ENCODE measurements at places on chromosomes 16 and 17.

GRCh38 chr16:57134982-57135381, 42.6 kb downstream of the CPNE2 start:
- DNase-seq = no peak

- DNase-seq = no peak
Observed at GRCh38 chr17:57308543-57309186, 52.3 kb downstream of the MSI2 start.

DNA sequence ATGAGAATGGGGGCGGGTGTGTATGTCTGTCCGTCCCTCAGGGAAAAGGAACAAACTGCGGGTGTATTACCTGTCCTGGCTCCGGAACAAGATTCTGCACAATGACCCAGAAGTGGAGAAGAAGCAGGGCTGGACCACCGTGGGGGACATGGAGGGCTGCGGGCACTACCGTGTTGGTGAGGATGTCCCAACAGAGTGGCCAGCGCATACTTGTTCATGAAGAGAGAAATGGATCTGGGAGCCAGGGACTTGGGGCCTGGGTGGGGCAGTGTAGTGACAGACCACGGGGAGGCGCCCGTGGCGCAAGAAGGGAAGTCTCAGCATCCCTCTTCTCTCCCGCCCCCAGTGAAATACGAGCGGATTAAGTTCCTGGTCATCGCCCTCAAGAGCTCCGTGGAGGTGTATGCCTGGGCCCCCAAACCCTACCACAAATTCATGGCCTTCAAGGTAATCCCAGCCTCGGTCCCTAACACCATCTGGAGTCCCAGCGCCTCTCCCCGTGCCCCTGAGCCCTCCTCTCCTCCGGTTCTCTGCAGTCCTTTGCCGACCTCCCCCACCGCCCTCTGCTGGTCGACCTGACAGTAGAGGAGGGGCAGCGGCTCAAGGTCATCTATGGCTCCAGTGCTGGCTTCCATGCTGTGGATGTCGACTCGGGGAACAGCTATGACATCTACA, 3.5 kb upstream of the C17orf107 start:
- no peak for DNase-seq

DNA sequence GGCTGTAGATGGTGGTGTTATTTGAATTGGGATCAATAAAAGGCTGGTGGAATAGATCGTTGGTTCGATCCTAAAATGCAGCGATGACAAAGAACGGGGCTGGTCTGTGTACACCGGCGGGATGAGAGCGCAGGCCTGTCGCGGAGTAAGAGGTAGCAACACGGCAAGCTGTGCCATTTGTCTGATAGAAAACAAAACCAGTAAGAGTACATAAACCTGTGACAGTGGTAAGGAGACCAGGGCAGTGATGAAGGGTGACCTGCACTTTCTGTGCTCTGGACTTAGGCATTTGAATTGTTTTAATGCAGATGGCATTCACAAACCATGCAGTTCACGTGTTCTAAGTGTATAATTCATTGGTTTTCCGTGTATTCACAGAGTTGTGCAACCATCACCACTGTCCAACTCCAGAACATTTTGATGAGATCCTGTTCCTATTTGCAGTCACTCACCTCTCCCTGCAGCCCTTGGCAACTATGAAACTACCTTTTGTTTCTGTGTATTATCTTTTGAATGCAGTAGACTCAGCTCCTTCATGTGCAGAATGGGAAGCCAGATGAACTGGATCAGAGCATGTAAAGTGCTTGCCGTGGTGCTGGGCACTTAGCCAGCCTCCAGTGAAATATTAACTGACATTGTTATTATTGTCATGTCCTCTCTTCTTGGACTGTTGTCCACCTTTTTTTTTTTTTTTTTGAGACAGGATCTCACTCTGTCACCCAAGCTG, 286.1 kb downstream of the SNX29 start:
- DNase-seq = no peak

- DNase-seq = no peak
Observed at GRCh38 chr17:27862004-27862403, 31.2 kb downstream of the LYRM9 start.

DNA sequence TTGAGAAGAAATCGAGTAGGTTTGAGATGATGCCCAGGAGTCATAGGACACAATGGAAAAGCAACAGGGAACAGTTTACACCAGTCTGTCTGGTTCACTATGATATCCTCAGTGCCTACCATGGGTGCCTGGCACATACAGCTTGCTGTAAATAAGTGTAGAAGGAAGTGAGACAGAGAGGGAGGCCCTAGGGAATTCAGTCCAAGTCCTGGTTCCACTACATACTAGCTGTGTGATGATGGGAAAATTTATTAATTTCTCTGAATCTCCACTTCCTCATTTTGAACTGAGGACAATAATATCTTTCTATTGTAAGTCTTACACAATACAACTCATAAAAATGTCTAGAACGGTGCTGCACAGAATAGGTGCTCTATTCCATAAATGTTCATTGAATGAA, 53.3 kb upstream of the LYRM9 start:
- no peak for DNase-seq

DNA sequence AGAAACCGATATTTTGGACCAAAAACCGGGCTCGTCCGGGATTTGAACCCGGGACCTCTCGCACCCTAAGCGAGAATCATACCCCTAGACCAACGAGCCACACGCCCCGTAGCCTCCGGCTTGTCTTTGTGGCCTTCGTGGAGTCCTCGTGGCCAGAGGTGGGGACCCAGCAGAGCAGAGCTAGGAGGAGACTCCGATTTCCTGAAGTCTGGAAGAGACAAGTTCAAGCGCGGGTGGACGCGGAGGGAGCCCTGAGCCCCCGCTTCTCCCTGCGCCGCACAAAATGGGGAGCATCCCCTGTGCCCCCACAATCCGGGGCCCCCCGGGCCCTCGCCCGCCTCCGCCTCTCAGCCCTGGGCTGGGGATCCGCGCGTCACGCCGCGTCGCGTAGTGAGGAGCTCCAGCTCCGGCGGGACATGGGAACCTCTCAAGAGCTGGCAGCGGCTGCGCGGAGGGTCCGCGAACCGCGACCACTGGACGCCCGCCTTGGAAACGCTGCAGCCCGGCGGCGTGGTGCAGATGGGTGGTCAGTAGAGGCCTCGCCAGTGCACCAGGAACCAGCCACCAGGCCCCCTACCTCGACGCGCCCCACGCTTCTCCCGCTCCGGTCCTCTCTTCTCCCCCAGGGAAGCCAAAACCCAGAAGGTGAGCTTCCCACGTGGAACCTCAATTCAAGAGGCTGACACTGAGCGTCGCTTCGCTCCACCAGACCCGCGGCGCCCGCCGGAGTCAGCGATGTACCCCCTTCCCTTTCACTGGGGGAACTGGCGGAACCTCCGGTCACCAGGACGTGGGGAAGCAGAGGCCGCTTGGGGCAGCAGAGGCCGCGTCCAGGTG, 5.2 kb upstream of the OR1F1 start:
- DNase-seq = peak; percentile 56

- peak; percentile 84 for DNase-seq
Observed at GRCh38 chr16:84228256-84228838, 11.5 kb downstream of the KCNG4 start.

GRCh38 chr17:6303664-6304063, 131.3 kb downstream of the AIPL1 start:
- DNase-seq = peak; percentile 26

DNA sequence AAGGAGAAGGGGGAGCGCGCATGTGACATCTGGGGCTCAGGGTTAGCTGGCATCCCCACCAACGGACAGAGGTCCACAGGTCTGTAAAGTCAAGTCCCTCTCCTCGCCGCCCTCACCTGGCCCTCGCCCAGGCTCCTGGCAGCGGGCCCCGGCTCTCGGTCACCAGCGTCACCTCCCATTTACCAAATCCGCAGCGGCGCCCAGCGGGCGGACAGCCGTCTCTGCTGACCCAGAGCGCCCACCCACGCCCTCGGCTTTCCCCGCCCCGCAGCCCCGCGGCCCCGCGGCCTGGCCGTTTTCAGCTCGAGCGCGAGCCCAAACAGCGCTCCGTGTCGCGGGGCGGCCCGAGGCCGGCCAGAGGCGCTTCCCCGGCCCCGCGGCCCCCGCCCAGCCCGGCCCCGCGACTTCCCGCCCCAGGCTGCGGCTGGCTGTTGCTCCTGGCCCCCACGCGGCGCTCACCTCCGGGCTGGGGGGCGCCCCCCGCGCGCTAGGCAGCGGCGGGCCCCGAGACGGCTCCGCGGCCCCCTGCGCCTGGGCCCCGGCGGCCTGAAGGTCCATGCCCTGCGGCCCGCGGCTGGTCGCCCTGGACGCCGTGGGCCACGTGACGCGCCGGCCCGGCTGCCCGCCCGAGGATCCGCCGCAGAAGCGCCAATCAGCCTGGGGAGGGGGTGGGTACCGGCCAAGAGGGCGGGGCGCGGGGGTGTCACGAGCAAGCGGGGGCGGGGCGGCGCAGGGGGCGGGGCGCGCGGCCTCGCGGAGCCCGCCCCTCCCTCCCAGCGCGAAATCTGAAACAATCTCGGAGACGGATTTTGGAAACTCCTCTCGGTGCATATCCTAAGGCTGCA, at the start of gene COPRS:
Gene COPRS, minus strand, starts transcription at position 603 of the 845 bp plus-strand sequence. Its CDS starts 45 bp downstream, at position 558.
- peak; percentile 87 for DNase-seq

- DNase-seq = no peak
Observed at GRCh38 chr16:49463529-49463928, 89.9 kb downstream of the C16orf78 start.

DNA sequence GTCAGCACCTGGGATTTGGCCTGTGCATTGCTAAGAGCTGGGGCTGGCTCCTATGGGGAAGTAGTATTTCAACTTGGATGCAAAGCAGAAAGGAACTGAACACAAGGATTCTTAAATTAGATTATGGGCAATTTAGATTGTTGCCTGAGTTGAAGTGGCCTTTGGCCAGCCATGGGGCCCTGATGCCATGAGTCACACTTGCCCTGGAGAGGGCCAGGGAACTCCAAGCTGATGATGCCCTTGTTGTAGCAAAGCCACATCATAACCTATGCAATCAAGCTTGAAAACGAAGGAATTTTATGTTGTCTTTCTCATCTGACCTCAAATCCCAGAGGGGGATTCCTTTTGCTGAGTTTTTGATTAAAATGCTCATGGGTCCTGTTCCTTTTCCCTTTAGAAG, 3.9 kb upstream of the SPATA32 start:
- DNase-seq = peak; percentile 74

DNA sequence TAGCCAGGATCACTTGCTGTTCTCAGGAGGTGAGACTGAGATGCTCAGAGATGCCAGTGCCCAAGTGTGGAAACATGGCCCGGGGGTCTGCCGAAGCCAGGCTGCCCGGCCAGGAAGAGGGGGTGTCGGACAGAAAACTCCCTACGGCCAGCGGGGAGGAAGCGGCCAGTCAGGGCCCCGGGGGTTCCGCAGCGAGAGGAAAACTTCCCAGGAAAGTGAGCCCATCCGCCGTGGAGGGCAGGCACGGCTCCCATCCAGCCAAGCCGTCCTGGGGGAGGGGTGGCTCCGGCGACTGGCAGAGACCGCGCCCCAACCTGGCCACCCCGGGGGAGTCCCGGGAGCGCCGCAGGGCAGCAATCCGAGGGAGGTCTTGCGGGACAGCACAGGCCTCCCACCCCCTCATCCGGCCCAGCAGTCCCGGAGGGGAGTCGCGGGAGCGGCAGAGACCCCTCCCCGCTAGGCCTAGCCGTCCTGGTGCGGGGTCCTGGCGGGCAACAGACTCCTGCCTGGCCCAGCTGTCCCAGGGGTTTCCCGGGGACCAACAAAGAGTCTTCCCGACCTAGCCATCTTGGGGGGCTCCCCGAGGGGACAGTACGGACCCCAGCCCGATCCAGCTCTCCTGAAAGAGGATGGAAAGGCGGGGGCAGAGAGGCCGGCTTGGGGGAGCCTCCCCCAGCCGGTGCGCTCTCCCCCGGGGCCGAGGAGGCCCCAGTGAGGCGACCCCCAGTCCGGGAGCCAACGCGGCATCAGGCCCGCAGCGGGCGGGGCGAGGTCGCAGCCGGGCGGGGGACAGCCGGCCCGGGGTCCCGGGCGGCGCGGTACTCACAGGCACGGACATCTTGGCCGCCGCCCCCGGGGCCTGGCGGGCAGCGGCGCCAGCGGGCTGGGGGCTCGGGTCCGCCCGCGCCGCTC, 13.8 kb upstream of the BCAR1 start:
- no peak for DNase-seq

GRCh38 chr17:6048486-6048885, 21.7 kb upstream of the WSCD1 start:
- no peak for DNase-seq

DNA sequence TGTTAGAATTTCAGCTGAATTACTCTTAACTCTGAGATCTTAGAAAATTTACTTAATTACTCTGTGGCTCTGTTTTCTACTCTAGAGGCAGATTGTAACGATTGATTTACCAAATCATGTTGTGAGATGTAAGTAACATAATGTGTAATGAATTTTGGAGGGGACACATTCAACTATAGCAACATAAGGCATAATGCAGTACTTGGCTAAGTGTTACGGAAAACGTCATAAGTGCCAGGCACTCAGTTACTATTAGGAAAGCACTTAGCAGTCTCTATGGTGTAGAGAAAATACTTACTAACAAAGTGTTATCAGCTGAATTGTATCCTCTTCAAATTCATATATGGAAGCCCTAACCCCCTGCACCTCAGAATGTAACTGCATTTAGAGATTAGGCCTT, 40.6 kb upstream of the CDH8 start:
- DNase-seq = no peak

DNA sequence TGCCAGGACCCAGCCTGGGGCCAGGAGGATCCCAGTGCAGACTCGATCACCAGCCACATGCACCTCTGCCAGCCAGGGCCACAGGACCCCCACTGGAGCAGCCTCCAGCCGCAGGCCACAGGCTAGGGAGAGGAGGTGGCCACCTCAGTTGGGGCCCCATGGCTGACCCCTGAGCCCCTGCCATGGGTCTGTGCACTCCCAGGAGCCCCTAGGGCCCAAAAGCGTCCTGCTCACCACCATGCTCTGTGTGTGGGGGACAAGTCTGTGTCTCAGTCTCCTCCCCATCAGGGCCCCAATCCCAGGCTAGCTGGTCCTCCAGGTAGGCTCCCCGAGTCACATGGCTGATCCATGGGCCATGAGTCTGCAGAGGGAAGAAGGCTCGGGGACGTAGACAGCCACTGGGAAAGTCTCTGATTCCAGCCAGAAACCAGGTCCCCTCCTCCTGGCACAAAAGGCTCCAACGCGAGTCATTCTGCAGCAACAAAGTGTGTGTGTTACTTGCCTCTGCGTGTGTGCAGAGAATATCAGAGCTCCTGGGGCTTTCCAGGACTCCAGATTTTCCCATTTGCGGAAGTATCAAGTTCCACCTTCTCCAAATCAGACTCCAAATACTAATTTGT, 6.1 kb upstream of the PRSS8 start:
- no peak for DNase-seq

- DNase-seq = no peak
Observed at GRCh38 chr17:7656958-7657609, 6.4 kb downstream of the ATP1B2 start.

All from iris pigment epithelial cell (primary cell).